ENCODE measurements at places on chromosomes 13 and 19.

DNA sequence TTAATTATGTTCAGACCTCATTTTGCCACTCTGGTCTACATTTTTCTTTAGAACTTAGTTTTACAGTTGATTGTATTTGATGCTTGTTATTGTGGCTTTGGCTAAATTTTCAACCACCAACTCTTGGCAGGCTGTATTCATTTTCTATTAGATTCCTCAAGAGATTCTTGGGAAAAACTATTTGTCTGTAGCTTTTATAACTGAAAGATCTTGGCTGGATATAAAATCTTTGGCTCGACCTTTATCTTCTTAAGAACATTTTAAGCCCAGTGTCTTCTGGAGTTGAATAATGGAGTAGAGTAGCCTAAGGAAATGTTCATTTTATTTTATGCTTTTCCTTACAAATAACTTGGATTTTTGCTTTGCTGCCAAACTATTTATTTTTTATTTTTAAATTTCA is 848.5 kb downstream of the PCDH17 start:
- no peaks in the 10 kb centered on the region for H3K27me3 ChIP-seq
- H3K27ac ChIP-seq: no peak overlapping the region
- no peaks in the 10 kb centered on the region for H3K4me1 ChIP-seq
- no peak for DNase-seq
- no peaks in the 10 kb centered on the region for H3K36me3 ChIP-seq
- no peak overlapping the region for H3K4me3 ChIP-seq

DNA sequence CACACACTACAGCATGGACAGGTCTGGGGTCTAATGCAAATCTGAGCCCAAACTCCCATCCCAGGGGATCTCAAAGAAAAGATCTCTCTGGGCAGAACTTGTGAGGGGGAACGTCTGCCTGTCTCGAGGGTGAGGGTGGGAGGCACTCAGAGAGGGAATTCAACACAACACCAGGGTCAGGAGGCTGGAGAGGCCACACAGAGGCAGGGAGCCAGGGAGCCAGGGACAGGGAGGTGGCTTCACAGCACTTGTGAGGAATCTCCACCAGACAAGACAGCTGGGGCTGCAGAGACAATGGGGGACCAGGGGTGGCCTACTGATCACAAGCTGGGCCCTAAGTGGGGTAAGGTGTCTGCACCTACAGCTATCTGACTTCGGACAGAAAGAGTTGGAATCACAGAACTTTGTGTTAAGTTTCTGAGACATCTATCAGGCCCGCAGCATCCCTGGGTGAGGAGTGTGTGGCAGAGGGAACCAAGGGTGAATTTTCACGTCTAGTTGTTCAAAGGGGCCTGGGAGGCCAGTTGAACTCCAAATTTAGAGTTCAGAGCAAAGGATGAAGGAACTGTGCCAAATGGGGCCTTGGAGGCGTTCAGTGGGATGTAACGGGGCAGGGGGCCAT is 12.7 kb upstream of the AKAP8L start:
- no peak for DNase-seq
- no peaks in the 10 kb centered on the region for H3K27me3 ChIP-seq
- H3K4me3 ChIP-seq: peak overlapping the region; percentile 87
- no peak overlapping the region for H3K27ac ChIP-seq

GRCh38 chr19:17949956-17950309 is 17.0 kb upstream of the KCNN1 start:
- no peak for DNase-seq
- peaks cover 15% of the 10 kb centered on the region for H3K4me1 ChIP-seq
- H3K36me3 ChIP-seq: no peaks in the 10 kb centered on the region
- peaks cover 63% of the 10 kb centered on the region for H3K27me3 ChIP-seq

- no peak overlapping the region for H3K27ac ChIP-seq
- H3K4me3 ChIP-seq: no peak overlapping the region
- DNase-seq: no peak
- H3K4me1 ChIP-seq: no peaks in the 10 kb centered on the region
- H3K27me3 ChIP-seq: no peaks in the 10 kb centered on the region
- no peaks in the 10 kb centered on the region for H3K36me3 ChIP-seq
Observed at GRCh38 chr13:66748712-66749111, 481.4 kb downstream of the PCDH9 start.

- H3K27ac ChIP-seq: no peak overlapping the region
Observed at GRCh38 chr19:38662537-38663155, 15.2 kb downstream of the ACTN4 start.

DNA sequence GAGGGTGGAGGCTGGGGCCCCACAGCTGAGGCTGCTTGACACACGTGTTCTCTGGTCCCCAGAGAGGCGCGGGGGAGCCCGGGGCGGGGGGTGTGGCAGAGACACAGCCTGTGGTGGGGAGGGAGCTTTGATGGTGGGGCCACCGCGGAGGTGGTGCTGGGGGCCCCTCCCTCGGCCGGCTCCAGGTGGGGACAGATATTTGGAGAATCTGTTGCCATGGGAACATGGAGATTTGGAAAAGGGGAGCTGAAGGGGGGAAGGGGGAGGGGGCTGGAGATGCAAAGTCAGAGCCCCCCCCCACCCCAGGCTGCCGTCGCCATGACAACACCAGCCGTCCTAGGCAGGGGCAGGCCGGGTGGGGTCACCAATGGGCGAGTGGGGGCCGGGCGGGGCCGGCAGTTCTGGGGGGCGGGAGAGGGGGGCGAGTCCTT is 1.2 kb downstream of the PRKCG start:
- no peak overlapping the region for H3K4me3 ChIP-seq
- peaks cover 12% of the 10 kb centered on the region for H3K27me3 ChIP-seq
- no peaks in the 10 kb centered on the region for H3K36me3 ChIP-seq
- H3K4me1 ChIP-seq: no peaks in the 10 kb centered on the region

DNA sequence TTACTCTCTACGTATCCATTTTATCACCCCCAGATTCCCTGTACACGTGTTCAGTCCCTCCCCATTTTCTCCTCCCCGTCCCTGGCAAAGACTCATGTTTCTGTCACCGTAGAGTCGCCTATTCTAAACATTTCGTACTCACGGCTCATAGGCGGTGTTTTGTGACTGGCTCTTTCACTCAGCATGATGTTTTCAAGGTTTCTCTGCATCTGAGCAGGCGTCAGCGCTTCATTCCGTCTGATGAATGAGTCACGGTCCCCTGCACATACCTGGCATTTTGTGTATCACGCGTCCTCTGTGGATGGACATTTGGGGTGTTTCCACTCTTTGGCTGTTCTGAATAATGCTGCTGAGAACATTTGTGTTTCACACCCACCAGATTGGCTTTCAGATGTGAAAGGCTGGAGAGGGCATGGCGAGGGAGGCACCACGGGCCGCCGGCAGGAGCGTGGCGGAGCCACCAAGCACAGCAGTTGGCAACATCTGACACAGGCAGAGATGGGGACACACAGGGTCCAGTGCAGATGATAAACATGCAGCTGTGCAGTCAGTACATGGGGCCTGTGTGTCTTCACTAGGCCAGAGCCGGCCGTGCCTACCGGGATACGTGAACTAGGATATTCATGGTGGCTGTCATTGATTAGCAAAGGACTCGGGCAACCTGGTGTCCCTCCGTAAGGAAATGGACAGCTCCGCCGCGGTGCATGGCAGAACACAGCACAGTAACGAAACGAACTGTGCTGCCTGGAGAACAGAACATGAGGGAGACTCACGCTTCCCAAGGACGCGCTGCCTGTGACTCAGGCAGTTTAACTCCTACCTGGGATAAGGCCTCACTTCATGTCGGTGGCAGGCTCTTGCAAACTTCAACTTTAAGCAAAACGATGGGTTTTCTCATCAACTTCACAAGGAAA is 117.2 kb downstream of the ATP11A start:
- no peaks in the 10 kb centered on the region for H3K36me3 ChIP-seq
- H3K27ac ChIP-seq: no peak overlapping the region
- H3K27me3 ChIP-seq: no peaks in the 10 kb centered on the region
- H3K4me3 ChIP-seq: no peak overlapping the region
- no peak for DNase-seq
